SW 1271 (cell line): ENCODE measurements at places on chromosomes 3 and 15.
A peak's percentile ranks its signal among the peaks of the same experiment; 100 is the strongest.

DNA sequence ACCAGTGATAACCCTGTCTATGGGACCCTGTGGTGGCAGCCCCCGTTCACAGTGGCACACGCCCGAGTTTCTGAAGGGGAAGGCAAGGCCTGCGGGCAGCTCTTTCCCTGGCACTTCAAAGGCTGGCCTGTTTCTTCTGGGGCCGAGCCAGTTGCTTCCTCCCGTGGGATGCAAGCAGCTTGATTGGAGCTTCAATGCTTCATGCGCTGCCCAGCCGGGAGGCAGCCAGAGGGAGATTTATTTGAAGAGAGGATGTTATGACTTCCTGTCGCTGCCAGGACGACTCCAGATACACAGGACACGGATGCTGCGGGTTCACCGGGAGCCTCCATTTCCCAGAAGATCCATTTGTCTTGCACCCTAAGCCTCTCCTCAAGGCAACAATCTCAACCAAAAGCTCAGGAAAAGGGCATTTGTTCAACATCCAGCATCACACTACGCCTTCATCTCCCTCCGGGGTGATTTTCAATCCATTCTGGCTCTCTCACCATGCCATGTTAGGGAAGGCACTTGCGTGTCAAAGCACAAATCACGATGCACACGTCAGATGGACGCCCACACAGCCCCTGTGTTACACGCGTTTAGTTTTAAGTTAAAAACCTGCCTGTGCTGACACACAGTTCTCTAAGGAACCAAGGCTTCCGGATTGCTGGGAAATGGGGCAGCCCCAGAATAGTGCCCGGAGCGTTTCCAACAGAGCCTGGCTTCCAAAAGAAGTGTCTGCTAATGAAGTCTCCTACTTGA, 330.2 kb downstream of the OCA2 start:
- DNase-seq: no peak

- no peak for DNase-seq
These were observed 105.5 kb downstream of the PYDC2 start for GRCh38 chr3:191566469-191566868.

- no peak for DNase-seq
These were observed 84.1 kb downstream of the PIK3R4 start for GRCh38 chr3:130662501-130662996.

GRCh38 chr3:177792311-177793030, 595.2 kb upstream of the TBL1XR1 start:
- no peak for DNase-seq

DNA sequence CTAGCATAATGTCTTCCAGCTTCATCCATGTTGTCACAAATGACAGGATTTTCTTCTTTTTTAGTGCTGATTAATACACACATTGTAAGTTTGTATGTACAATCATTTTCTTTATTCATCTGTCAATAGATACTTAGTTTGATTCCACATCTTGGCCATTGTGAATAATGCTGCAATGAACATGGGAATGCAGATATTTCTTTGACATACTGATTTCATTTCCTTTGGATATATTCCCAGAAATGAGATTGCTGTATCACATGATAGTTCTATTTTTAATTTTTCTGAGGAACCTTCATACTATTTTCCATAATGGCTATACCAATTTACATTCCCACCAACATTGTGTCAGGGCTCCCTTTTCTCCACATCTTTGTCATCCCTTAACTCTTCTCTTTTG, 117.9 kb downstream of the MEIS2 start:
- DNase-seq: no peak

- DNase-seq: no peak
These were observed 524 bp downstream of the MRPS11 start for GRCh38 chr15:88467935-88468528.

GRCh38 chr3:138774529-138775253, 60.0 kb downstream of the PIK3CB start:
- DNase-seq: peak; percentile 87

GRCh38 chr3:113985541-113985940, 37.7 kb downstream of the ZDHHC23 start:
- no peak for DNase-seq

GRCh38 chr15:56660943-56661342, 72.4 kb downstream of the ZNF280D start:
- DNase-seq: no peak

GRCh38 chr3:31918179-31919150, 62.6 kb downstream of the OSBPL10 start:
- DNase-seq: no peak

GRCh38 chr3:181660337-181660736, 51.4 kb upstream of the SOX2 start:
- DNase-seq: no peak

- no peak for DNase-seq
These were observed 609.8 kb upstream of the BCHE start for GRCh38 chr3:166446986-166447385.

- DNase-seq: no peak
These were observed 1060.8 kb downstream of the ROBO1 start for GRCh38 chr3:78706906-78707523.

- no peak for DNase-seq
These were observed 82.2 kb downstream of the APBA2 start for GRCh38 chr15:28967990-28968389.

- DNase-seq: no peak
These were observed 97.8 kb downstream of the CHSY1 start for GRCh38 chr15:101153801-101154656.

DNA sequence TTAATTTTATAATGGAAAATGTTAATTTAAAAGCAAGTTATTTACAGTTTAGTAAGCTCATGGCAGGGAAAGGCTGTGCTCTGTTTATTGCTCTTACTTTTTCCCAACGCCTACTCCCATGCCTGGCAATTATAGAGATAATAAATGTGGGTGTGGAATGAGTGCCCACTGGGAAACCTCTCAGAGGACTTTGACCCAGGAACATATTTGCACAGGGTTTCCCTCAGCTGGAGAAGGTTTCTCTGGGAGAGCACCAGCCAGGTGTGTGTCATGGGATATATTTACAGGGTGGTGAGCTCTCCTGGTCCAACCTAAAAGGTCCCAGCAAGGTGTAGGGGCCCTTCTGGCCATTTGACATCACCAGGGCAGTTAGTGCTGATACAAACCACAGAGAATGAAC, 27.9 kb downstream of the ZNF710 start:
- no peak for DNase-seq

DNA sequence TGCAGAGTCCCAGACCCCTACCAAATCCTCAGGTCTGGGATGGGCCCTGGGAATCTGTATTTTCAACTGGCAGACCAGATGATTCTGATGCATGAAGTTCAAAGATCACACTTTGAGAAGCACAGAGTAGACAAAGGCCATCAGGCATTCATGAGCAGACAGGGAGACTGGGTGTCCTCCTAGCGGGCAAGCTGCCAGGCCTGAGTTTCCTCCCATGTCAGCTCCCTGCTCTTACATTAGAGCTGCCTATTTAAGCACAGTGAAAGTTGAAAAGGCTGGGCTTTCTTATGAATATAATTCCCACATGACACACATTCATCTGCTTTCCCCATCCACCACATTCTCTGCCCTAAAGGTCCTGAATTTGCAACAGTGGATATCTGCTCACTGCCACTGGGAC, 14.0 kb downstream of the CAPN3 start:
- no peak for DNase-seq

- DNase-seq: no peak
These were observed 5.2 kb downstream of the SPTSSB start for GRCh38 chr3:161366094-161366493.

DNA sequence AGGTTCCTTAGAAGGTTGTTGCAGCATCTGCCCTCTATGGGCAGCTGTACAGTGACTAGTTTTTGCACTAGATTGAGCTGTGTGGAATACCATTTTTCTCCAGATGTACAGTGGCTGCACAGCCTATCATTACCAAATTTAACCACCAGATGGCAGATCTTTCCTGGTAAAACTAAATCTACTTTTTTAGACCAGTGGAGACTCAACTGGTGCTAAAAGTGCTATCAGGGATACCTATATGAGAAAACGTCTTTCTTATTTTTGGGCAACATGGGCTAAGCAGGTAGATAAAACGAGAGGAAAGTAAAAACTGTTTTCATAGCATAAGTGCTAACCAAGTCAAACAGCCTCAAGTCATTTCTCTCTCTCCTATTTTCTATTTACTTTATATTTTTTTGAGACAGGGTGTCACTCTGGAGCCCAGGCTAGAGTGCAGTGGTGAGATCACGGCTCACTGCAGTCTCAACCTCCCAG, 21.2 kb downstream of the IGSF10 start:
- peak; percentile 71 for DNase-seq

DNA sequence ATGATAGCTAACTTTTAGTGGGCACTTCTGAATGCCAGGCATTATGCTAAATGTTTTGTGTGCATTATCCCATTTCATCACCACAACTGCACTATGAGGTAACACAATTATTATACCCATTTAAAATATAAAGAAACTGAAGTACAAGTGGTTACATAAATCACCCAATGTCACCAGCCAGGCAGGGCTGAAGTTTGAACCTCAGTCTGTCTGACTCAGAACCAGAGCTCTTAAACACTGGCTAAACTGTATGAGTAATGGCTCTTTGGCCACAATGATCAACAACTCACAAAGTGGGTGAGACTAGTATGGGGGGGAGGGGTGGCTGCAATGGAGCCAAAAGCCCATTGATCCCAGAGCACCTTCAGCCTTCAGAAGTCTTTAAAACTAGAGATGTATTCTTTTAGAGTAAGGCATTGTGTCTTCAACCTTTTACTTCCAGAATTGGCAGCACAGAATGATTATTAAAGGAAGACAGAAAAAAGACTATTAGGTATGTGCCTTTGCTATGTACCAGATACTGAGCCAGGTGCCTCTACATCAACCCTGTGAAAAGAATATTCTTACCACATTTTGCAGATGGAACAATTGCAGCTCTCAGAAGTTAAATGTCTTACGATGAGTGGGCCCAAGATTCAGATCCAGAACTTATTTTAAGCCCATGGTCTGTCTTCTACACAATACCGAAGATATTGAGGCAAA, 166.9 kb downstream of the UACA start:
- no peak for DNase-seq

- no peak for DNase-seq
These were observed 41.5 kb downstream of the MUC4 start for GRCh38 chr3:195770081-195770840.

DNA sequence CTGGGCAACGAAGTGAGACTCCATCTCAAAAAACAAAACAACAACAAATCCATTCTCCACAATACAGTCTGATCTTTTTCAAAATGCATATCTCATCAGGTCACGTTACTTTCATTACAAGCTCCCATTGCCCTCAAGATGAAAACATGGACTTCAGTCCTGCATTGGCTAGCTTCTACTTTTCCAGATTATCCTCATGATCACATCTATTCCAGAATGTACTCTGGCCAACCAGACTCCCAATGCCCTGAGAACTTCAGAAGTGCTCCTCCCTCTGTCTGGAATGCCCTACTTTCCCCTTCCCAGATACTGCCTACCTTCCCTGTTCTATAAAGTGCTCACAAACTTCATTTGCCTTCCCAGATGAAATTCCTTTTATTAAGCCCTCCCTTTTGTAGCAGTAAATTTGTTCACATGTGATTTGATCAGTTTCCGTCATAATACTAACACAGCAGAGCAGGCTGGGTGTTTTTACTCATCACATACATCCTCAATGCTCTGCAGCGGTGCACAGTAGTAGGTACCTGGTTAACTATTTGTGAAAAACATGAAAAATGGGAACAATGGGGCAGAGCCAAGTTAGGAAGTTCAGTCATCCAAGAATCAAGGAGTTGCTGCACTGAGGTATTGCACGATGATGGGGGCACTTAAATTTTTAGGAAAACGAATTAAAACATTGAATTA, 5.3 kb downstream of the RPL22L1 start:
- no peak for DNase-seq

DNA sequence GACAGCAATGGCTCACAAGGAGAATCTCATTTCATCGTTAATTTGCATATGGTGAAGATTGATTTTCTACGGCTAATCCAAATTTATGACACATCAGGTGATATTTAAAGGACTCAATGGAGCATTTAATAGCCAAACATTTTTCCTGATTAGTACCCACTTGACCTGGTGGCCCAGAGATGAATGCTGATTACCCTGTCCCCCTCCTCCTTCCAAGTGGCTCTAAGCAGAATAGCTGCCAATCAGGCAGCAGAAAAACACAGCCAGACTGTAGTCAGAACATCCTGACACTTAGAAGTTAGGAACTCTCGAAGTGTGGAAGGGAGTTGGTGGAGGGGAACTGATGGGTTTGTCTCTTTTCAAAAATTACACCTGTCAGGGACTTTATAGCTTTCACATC, 302.5 kb downstream of the ZNF621 start:
- DNase-seq: no peak

- no peak for DNase-seq
These were observed 18.1 kb upstream of the PTPN23 start for GRCh38 chr3:47362701-47363100.

DNA sequence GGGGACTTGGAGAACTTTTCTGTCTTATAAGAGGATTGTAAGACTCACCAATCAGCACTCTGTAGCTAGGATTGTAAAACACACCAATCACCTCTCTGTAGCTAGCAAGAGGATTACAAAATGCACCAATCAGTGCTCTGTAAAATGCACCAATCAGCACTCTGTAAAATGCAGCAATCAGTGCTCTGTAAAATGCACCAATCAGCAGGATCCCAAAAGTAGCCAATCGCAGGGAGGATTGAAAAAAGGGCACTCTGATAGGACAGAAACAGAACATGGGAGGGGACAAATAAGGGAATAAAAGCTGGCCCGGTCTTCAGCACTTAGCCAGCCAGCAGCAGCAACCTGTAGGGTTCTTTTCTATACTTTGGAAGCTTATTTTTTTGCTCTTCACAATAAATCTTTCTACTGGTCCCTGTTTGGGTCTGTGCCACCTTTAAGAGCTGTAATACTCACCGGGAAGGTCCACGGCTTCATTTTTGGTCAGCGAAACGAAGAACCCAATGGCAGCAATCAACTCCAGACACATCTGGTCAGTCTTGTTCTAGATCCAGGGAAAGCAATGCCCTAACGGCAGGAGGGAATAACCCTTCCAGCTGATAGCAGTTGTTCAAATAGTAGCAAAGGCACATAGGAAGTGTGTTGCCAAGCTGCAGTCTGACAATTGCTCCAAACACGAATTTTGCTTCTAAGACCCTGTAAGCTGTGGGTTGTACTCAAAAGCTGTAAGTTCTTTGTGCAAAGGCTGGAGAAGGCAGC, 135.6 kb downstream of the TJP1 start:
- no peak for DNase-seq

GRCh38 chr15:94400526-94401298, 169.4 kb downstream of the MCTP2 start:
- DNase-seq: no peak

DNA sequence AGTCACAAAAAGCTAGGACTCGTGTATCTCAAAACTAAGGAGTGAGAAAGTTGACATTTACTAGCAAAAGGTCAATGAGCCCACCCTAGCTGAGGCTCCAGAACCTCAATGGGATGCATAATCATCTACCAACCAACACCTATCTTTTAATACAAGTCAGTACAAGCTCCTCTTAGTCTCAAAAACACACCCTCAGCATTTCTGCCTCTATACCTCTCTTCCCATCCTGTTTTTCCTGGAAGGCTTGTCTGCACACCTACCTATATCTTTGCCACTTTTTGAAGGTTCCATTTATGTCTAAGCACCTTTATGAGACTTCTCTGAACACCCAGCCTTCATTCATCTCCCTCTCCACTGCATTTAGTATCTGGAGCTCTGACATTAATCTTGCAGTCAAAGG, 10.0 kb downstream of the WWTR1 start:
- no peak for DNase-seq
